Astrocyte (in vitro differentiated cells and primary cell): ENCODE measurements at places on chromosomes 7 and 10.

- no peak overlapping the region for H3K4me3 ChIP-seq
- no peak overlapping the region for H3K27ac ChIP-seq
- H3K36me3 ChIP-seq: no peaks in the 10 kb centered on the region
- no peak for DNase-seq
- no peaks in the 10 kb centered on the region for H3K4me1 ChIP-seq
- no peaks in the 10 kb centered on the region for H3K27me3 ChIP-seq
These were observed 256.6 kb downstream of the SORCS3 start for GRCh38 chr10:104897696-104898095.

DNA sequence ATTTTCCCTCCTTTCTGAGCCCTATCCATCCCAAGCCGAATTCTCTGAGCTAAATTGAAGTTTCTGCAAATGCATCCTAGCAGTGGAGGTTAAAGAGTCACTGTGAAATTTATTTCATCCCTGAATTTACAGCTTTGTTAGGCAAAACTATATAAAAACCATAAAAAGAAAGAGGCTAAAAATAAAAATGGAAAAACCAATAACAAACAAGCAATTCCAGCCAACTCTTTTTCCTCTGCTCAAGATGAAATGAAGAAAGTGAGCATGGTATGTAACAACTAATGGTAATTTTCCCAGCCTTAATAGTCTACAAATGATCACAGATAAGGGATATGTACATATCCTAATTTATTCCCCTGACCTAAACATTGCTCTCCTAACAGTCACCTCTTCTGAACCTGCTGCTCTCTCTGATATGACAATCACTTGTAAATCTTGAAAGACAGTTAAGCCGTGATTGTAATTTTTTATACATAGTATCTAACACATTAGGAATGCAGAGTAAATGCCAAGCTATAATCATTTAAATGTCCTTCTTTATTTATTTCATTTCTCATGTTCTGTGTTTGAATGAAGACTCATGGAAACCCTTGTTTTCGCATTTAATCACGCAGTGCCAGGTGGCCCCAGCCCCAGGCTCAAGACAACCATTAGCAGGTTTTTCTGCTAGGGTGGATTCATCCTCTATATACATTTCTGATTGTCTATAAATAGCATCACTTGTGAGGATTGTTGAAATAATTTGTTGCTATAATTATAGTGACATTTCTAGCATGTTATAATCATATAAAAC, 48.6 kb upstream of the NRP1 start:
- H3K4me1 ChIP-seq: peaks cover 11% of the 10 kb centered on the region
- H3K4me3 ChIP-seq: no peak overlapping the region
- no peak for DNase-seq

DNA sequence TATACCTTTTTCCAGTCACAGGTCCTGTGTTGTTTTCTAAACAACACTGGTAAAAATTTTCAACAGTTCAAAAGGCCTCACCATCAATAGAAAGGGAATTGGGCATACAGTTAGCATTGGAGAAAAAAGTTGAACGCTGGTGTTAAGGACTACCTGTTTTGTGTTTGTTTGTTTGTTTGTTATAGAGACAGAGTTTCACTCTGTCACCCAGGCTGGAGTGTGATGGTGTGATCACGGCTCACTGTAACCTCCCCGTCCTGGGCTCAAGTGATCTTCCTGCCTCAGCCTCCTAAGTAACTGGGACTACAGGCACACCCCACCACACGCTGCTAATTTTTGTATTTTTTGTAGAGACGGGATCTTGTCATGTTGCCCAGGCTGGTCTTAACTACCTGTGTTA, 306.1 kb downstream of the PRPF18 start:
- H3K27me3 ChIP-seq: no peaks in the 10 kb centered on the region
- no peak overlapping the region for H3K4me3 ChIP-seq
- DNase-seq: no peak
- peaks cover 36% of the 10 kb centered on the region for H3K4me1 ChIP-seq

DNA sequence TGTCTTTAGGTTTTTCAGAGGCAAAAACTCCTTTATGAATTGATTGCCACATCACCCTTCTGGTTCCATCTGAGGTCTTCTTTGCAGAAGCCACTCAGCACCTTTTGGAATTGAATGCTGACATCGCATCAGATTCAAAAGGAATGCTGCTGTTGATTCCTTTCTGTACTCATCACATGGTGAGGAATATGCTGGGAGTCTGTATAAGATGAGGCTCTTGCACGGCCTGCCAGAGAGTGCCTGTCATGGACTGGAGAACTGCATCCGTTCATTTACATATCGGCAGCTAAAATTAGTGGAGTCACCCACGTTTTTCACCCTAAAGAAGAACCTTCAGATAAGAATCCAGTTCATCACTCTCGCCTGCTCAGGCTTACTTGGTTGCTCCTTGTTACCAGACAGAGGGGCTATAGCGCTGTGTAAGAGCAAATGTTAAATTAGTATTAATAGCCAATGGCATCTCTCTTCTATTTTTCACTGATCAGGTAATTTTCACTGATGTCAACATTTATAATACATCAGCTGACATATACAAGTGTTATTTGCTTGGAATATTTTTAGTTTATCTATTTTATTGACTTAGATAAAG, 14.3 kb downstream of the NRG3 start:
- H3K27me3 ChIP-seq: no peaks in the 10 kb centered on the region
- DNase-seq: no peak
- H3K4me3 ChIP-seq: no peak overlapping the region
- H3K36me3 ChIP-seq: no peaks in the 10 kb centered on the region
- no peak overlapping the region for H3K27ac ChIP-seq
- H3K4me1 ChIP-seq: no peaks in the 10 kb centered on the region

DNA sequence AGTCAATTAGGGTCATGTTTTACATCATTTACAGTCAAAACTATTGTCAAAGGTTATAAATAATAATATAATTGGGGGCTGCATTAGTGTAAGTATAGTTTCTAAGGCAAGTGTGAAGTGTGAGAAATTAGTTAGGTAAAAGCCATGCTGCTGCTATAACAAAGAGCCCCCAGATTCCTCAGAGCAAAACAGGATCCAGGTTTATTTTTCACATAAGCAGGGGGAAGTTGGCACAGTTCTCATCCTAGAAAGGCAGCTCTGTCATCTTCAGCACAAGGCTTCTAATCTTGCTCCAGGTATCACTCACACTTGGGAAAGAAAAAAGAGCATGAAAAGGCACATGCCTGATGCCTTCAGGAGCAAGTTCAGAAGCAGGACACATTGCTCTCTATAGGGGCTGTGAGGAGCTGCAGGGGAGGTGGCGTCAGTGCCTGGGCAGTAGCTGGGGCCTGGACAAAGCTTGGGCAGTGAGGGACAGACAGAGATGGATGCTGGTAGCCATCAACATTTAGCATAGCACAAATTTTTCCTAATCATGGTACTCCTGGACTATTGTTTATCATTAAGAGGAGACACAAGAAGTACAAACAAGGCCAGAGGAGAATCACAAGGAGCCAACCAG, 170.6 kb downstream of the PKD1L1 start:
- H3K4me3 ChIP-seq: no peak overlapping the region
- no peaks in the 10 kb centered on the region for H3K27me3 ChIP-seq
- DNase-seq: no peak

DNA sequence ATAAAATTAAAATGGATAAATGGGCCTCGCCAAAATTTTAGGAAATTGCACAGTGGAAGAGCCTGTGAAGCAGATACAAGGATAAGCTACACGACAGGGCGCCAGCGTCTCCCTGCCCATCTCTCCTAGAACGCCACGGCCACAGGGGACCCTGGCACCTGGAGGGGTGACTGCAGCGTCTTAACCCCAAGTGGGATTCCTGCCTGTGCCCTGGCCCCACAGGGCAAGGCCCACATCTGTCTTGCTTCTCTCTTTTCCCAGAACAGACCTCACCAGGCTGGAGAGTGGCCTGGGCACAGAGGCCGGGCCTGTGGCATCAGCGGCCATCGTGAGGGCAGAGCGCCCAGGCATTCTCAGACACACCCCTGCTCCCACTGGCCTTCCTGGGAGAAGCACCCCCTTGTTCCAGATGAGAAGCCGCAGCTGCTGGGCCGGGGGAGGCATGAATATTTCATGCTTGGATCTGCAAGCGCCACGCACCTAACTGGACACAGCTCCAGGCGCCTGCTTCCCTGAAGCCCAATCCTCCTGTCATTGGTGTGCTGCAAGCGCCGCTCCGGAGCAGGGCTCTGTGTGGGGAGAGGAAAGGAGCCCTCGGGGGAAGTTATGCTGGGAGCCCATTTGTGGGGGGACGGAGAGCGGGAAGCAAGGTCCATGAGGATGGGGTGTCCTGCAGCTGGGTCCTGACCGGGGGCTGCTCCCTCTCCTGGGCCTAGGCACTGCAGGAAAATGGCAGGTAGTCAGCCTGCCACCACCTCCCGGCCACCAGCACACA, 153.5 kb downstream of the ELFN1 start:
- H3K4me3 ChIP-seq: no peak overlapping the region
- no peaks in the 10 kb centered on the region for H3K27me3 ChIP-seq
- H3K27ac ChIP-seq: no peak overlapping the region
- no peaks in the 10 kb centered on the region for H3K4me1 ChIP-seq
- H3K36me3 ChIP-seq: no peaks in the 10 kb centered on the region

GRCh38 chr10:96408201-96408600, 49.4 kb upstream of the OPALIN start:
- peaks cover 16% of the 10 kb centered on the region for H3K27me3 ChIP-seq
- H3K4me1 ChIP-seq: no peaks in the 10 kb centered on the region
- no peak overlapping the region for H3K27ac ChIP-seq
- no peak for DNase-seq
- H3K4me3 ChIP-seq: no peak overlapping the region
- H3K36me3 ChIP-seq: no peaks in the 10 kb centered on the region

DNA sequence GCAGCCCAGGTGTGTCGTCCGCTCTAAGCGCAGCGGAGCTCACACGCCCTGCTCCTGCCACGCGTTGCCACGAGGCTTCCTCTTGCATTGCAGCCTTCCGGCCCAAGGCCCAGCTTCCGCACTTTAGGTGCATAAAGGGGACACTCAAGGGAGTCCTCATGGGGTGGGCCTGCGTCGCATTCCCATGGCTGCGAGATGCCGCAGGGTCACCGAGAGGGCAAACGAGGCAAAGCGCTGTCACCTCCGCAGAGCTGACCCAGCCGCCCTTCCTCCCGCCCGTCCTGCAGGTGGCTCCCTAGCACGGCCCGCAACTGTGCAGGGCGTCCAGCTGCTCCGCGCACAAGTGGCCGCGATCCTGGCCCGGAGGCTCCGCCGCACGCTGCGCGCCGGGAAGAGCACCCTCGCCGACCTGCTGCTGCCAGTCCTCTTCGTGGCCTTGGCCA, 283.5 kb downstream of the ABCA13 start:
- H3K4me3 ChIP-seq: no peak overlapping the region
- no peak overlapping the region for H3K27ac ChIP-seq
- H3K36me3 ChIP-seq: no peaks in the 10 kb centered on the region

GRCh38 chr10:61907587-61907986, 6.1 kb downstream of the ARID5B start:
- H3K4me3 ChIP-seq: no peak overlapping the region
- peaks cover 13% of the 10 kb centered on the region for H3K4me1 ChIP-seq
- no peaks in the 10 kb centered on the region for H3K27me3 ChIP-seq
- no peak overlapping the region for H3K27ac ChIP-seq
- no peak for DNase-seq
